ENCODE measurements at places on chromosomes 7 and 10.

- DNase-seq = no peak
Observed at GRCh38 chr10:129459762-129460539, 7.1 kb upstream of the MGMT start.

GRCh38 chr10:6753644-6754043 lies 173.6 kb upstream of the PRKCQ start:
- no peak for DNase-seq

GRCh38 chr10:73131913-73132686 lies 21.8 kb downstream of the NUDT13 start:
- no peak for DNase-seq

GRCh38 chr7:32330602-32331001 lies 159.6 kb downstream of the LSM5 start:
- no peak for DNase-seq

GRCh38 chr10:28179006-28179742 lies 123.7 kb downstream of the MPP7 start:
- DNase-seq = no peak

DNA sequence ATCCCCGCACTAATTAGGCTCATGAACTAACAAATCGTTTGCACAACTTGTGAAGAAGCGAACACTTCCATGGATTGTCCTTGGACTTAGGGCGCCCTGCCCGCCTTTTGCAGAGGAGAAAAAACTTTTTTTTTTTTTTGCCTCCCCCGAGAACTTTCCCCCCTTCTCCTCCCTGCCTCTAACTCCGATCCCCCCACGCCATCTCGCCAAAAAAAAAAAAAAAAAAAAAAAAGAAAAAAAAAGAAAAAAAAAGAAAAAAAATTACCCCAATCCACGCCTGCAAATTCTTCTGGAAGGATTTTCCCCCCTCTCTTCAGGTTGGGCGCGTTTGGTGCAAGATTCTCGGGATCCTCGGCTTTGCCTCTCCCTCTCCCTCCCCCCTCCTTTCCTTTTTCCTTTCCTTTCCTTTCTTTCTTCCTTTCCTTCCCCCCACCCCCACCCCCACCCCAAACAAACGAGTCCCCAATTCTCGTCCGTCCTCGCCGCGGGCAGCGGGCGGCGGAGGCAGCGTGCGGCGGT lies at the start of gene EMX2:
Gene EMX2, plus strand, starts transcription at position 41 of the 519 bp plus-strand sequence. CDS start 522 bp downstream, outside the sequence.
- no peak for DNase-seq

GRCh38 chr7:140263277-140263676 lies 86.5 kb upstream of the KDM7A start:
- no peak for DNase-seq
